ENCODE measurements at places on chromosomes 6 and 20. TPM values are rescaled to one million over a fixed set of nuclear protein-coding genes. Genes with fewer than 3 reads are reported as not detected.

Gene TTK
- total RNA-seq, result 22.8 TPM

Gene ZNF311
- total RNA-seq, result 0.30 TPM

Gene EDN1
- total RNA-seq, result 42.8 TPM

Gene NNAT
- total RNA-seq, result not detected

Gene KCNK15
- 0.57 TPM for total RNA-seq

Gene RIPOR2
- total RNA-seq, result not detected

Gene TCFL5
- total RNA-seq, result 3.8 TPM

Gene CST2
- total RNA-seq, result not detected

Gene HFE
- 14.4 TPM for total RNA-seq

Gene TPX2
- total RNA-seq, result 111 TPM

Gene SCRT2
- not detected for total RNA-seq

Gene CCN6
- total RNA-seq, result not detected

Gene UST
- total RNA-seq, result 2.9 TPM
